ENCODE measurements at places on chromosomes 3 and 15.

DNA sequence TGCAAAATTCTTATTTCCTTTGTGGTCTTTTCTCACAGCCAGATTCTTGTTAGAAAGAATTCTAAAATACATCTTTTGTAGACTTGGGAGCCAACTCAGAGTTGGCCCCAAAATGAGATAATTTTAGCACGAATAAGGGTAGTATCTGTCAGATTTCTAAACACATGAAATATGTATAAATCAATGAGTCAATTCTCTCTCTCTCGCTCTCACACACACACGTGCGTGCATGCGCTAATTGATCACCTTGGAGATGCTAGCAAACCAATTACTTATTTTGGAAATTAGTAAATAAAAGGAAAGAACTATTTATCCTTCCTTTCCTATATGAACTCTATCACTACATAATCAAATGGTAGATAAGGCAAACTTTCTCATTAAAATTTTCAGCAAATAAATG, 32.9 kb upstream of the PIK3R4 start:
- DNase-seq: no peak

DNA sequence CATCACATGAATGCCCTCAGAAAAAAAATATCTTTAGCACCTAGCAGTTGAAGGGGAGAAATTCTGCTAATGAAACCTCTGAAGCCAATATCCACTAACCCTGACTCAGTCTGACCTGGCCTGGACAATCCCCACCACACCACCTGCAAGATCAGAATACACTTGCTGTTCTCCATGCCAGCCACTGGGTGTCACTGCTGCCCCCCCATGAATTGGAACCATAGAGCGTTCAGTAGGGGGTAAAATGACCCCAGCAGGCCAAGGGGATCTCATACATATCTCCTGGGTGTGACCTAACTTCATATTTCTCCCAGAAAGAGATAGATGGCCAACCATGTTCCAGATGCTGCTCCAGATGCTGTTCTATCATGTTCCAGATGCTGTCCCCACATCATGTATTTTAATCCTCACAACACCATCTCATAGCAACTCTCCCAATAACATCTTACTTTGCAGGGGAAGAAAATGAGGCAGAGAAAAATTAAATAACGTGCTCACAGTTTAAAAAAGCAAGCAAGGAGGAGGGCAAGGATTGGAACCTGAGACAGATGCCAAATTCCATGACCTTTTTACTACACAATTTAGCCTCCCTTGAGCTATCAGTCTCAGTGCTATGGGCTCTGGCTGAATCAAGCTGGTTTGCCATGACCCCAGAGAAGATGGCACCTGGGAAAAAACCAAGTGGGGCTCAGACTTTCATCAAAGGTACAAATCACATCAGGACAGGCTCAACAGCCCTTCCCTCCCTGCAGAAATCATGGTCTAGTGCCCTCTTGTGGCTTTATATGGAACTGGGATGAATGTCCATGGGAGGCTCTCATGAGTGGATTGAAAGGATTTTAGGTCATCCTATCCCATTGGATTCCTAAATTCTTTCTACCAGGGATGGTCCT, 12.4 kb downstream of the NTRK3 start:
- no peak for DNase-seq

- no peak for DNase-seq
These were observed 15.0 kb upstream of the RORA start for GRCh38 chr15:61243983-61244593.

DNA sequence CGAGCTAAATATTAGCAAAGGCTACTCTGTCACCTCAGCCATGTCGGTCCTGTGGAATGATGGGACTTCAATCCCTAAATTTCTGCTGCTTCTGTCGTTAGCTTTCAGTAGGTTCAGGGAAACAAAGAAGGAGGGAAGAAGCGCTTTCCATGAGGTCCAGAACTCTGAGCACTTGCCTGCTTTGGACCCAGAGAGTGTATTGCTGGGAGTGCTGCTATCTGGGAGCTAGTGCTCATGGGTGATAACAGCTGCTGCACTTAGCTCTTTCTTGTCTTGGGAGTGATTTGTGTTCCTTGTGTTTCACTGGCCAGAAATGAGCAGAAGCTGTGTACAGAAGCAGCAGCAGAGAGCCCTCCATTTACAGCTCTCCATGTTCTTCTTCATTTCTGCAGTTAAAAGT, 369.8 kb downstream of the DIPK2A start:
- DNase-seq: no peak

- DNase-seq: no peak
These were observed 32.2 kb upstream of the LACTB start for GRCh38 chr15:63089260-63090043.

DNA sequence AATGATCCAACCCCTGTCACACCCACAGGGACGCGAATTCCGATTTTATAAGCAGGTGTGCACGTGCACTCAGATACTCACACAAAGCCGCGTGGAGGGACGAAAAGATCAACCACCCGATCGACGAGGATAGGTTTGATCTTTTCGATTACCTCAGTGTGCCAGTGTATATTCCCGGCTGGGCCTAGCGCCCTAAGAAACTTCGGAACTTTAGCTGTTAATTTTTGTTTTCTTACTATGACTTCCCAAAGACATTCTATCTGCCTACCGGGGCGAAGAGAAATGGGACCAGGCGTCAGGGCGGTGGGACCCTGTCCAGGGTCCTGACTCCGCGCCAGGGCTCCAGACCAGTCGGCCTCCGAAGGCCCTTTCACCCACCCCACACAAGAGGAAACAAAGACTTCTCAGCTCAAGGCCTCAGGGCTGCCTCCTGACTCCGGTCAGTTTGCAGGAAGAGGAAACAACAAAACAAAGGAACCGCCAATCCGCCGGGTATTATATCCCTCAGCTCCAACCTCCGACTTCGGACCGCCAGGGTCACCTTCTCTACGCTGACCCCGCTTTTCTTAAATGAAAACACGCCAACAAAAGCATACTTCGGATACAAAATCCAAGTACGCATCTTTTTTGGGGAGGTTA, 6.8 kb downstream of the ONECUT1 start:
- DNase-seq: no peak

DNA sequence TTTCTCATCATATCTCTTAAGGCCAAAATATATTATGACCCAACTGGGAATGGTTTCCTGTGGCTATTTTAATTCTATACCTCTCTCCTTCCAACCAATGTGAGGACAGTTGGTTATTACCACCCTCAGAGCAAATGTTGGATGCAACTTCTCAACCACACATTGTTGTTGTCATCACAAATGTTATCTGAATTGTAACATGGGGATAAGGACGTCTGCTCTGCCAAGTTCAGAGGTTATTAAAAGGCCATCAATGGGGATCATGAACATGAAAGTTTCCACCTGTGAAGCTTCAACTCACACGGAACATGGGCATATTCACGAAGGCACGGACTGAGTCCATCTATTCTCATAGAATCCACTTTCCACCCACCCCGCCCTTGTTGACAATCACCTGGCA, 46.8 kb downstream of the MB21D2 start:
- no peak for DNase-seq

- DNase-seq: no peak
These were observed 65.1 kb upstream of the FAM3D start for GRCh38 chr3:58731673-58732072.

GRCh38 chr3:127688416-127689265, 15.9 kb downstream of the ABTB1 start:
- DNase-seq: no peak

- DNase-seq: no peak
These were observed 117.5 kb downstream of the EEFSEC start for GRCh38 chr3:128270559-128271492.

GRCh38 chr15:61668444-61668843, 391.8 kb downstream of the VPS13C start:
- no peak for DNase-seq

GRCh38 chr15:39188930-39189329, 391.9 kb upstream of the THBS1 start:
- no peak for DNase-seq

DNA sequence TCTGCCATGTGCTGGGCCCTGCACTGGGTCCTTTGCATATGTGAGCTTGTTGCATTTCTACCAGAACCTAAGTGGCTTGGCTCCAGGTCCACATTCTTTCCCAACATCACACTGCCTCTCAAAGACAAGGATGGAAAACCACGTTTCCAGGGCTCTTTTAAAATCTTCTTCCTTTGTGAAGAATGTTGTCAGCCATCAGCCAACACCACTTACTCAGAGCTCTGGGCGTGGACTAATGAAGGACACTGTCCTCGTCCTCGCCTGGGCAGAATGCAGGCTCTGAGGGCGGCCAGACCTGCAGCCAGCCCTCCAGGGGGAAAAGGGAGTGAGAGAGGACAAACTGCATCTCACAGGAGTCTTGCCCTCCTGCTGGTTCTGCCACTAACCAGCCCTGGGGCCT, 49.7 kb downstream of the MAGEF1 start:
- DNase-seq: no peak

DNA sequence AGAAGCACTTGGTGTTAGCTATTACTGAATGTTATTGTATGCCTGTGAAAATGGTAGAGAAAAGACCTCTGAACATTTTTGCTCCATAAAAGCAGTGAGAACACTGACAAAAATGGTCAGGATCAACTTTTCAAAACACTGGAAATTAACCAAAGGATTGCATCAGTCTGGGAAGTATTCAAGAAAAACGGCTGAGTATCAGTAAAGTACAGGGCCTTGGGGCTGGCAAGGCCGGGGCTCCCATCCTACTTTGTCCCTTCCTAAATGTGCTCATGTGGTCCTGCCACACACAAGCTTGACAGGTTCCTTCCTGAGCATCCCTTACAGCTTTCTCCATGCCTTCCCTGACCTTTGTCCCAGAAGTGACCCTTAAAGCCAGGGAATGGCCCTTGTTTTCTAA, 84.0 kb downstream of the CFAP20DC start:
- no peak for DNase-seq

- DNase-seq: no peak
These were observed 27.1 kb downstream of the GRM2 start for GRCh38 chr3:51733859-51734571.

- no peak for DNase-seq
These were observed 37.6 kb upstream of the EPHB3 start for GRCh38 chr3:184523825-184524615.

- no peak for DNase-seq
These were observed 55.8 kb downstream of the OSBPL10 start for GRCh38 chr3:31925271-31925630.

DNA sequence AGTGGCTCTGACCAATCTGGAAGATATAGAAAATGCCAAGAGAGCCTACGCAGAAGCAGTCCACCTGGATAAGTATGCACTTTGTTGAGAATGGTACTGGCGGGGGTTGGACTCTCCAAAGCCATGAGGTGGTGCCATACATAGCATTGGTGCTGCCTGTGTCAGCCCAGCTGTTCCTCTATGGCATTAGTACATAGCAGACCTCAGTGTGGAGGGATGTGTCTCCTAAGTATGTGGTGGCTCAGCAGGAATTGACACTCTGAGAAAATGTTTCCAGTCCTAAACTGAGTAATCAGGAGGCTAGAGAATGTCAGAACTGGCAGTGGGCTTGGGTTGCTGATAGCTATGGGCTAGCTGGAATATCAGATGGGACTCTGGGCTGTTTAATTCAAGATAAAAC, 48.4 kb downstream of the ADPGK start:
- no peak for DNase-seq

DNA sequence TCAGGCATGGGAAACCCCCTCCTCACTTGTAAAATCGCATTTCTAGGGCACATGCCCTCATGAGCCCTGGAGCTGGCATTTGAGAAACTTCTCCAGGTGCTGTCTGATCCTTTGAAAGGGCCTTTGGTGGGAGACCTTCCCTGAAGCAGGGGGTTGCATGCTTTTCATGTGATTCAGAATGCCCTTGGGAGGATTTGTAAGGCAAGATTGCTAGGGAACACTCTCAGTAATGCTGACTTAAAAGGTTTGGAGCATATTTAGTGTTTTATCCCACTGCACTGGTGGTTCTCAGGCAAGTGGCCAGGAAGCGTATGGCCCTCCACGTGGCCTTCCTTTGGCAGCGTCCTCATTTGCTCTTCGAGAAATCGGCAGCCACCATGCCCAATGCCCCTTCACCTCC, 164.1 kb downstream of the ARRDC4 start:
- DNase-seq: no peak

GRCh38 chr15:101026656-101027272, 107.6 kb downstream of the LRRK1 start:
- DNase-seq: no peak

DNA sequence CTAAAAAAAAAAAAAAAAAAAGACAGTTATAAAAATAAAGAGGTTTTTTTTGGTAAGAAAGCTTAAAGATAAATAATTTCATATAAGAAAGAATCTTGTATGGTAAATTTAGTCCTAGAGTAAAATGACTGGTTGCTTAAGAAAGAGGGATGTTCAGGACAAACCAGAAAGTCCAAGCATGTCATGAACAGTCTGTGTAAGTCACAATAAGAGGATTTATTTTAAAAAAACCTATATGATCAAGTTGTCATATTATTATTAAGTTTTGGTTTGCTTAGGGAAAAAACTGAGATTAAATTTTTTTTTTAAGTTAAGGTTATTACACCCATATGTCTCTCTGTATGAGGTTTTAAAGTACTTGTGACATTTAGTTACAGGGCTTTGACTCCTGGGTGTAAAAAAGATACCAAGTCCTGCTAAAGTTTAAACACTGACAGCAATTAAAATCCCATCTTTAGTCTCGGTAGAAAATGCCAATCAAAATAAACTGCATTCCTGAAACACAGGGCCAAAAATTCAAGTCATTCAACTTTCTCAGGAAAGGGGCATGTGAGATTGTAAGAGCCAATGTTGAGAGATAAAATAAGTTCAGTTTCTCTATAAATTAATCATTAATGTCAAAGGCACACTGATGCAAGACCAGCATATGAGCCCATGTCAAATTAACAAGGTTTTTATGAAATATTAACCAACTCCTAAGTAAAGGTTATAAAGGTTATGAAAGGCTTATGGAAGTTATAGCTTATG, 8.5 kb upstream of the BDH1 start:
- DNase-seq: no peak

DNA sequence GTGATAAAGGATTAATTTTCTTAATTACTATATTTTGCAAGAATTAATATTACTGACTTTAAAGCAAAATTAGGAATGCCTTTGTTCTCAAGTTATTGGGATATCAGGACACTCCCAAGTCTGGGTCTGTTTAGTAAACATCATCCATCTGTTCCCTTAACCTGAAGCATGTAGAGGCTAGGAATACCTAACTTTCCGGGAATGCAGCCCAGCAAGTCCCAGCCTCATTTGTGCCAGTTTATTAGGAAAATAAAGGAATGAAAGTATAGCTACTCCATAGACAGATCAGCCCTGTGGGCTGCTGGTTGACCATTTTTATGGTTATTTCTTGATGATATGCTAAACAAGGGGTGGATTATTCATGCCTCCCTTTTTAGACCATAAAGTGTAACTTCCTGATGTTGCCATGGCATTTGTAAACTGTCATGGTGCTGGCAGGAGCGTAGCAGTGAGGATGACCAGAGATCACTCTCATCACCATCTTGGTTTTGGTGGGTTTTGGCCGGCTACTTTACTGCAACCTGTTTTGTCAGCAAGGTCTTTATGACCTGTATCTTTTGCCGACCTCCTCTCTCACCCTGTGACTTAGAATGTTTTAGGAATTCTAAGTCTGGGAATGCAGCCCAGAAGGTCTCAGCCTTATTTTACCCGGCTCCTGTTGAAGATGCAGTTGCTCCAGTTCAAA, 540.2 kb downstream of the NAALADL2 start:
- no peak for DNase-seq
